ENCODE measurements at places on chromosomes 6 and 20. TPM values are rescaled to one million over a fixed set of nuclear protein-coding genes. Genes with fewer than 3 reads are reported as not detected.
A peak's percentile ranks its signal among the peaks of the same experiment; 100 is the strongest.

Gene CST7
- not detected for polyA plus RNA-seq

Gene POU3F2
- polyA plus RNA-seq: not detected

DNA sequence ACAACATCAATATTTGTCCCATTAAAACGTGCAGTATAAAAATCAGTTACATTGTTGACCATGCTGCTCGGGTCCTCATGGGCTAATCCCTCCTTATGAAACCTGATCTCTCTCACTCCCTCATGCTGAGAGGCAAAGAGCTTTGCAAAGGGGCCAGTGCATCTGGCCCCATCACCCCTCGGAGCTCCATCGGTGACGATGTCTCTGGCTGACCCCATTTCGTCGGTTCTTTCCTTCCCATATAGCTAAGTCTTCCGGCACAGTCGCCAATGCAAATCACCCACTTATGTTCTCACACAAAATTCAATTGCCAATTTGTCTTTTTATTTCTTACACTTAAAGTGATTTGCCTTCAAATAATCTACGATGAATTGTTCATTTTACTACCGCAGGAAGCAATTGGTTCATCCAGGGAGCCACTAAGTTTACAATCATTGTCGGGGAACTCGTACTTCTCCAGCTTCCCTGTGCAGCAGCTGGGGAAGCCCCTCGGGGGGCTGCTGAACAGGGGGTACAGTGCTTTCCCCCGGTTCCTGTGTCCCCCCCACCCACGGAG lies 199.8 kb upstream of the CDH4 start:
- H3K27ac ChIP-seq: no peak overlapping the region
- DNase-seq: no peak
- H3K4me3 ChIP-seq: no peak overlapping the region
- H3K4me1 ChIP-seq: no peaks in the 10 kb centered on the region

GRCh38 chr20:62237801-62238568 lies at the start of gene OSBPL2:
TSS of gene OSBPL2 (plus strand) at chr20:62238521. CDS start at chr20:62256185, 17,664 bp downstream.
- peak within 1 kb of the TSS; percentile 59 for H3K27ac ChIP-seq
- no peaks in the 10 kb centered on the region for H3K36me3 ChIP-seq
- DNase-seq: peak; percentile 95
- H3K27me3 ChIP-seq: no peaks in the 10 kb centered on the region

DNA sequence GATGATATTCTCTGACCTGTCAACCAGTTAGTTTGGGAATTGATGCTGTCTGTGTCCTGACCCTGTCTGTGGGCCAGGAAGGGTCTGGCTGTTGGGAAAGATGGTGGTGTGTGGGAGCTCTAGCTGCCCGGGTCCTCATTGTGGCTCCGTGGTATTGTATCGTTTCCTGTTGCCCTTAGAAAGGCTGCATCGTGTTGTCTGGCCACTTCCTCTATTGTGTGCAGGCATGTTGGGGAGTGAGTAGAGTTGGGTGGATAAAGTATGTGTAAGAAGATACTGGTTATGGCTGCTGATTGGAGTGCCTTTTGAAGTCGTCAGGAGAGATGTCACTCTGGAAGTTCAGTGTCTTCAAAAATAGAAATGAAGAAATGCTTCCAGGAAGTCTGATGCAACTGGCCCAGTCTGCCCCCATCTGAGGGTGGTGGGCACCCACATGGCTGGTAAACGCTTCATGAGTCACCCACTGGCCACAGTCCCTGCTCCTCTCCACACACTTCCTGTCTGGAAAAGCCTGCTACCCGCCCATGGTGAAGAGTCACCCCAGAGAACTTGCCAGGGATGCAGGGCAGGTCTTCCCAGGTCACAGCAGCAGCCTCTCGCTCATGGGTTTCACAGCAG lies 27.9 kb downstream of the PPARD start:
- peak overlapping the region; percentile 37 for H3K4me3 ChIP-seq
- peak overlapping the region; percentile 84 for H3K27ac ChIP-seq
- H3K4me1 ChIP-seq: peaks cover 44% of the 10 kb centered on the region
- H3K36me3 ChIP-seq: no peaks in the 10 kb centered on the region

- H3K36me3 ChIP-seq: no peaks in the 10 kb centered on the region
- no peaks in the 10 kb centered on the region for H3K27me3 ChIP-seq
- H3K4me3 ChIP-seq: peak overlapping the region; percentile 47
- H3K4me1 ChIP-seq: peaks cover 93% of the 10 kb centered on the region
- H3K27ac ChIP-seq: peak overlapping the region; percentile 94
Observed at GRCh38 chr6:219019-219570, 73.2 kb upstream of the DUSP22 start.

GRCh38 chr6:144820270-144820669 lies 535.1 kb downstream of the UTRN start:
- no peaks in the 10 kb centered on the region for H3K36me3 ChIP-seq
- H3K4me3 ChIP-seq: no peak overlapping the region
- H3K4me1 ChIP-seq: no peaks in the 10 kb centered on the region
- no peak for DNase-seq

GRCh38 chr6:42522942-42523814 lies 40.7 kb upstream of the UBR2 start:
- H3K36me3 ChIP-seq: no peaks in the 10 kb centered on the region
- no peak overlapping the region for H3K4me3 ChIP-seq
- no peaks in the 10 kb centered on the region for H3K27me3 ChIP-seq
- no peak for DNase-seq
- no peak overlapping the region for H3K27ac ChIP-seq

DNA sequence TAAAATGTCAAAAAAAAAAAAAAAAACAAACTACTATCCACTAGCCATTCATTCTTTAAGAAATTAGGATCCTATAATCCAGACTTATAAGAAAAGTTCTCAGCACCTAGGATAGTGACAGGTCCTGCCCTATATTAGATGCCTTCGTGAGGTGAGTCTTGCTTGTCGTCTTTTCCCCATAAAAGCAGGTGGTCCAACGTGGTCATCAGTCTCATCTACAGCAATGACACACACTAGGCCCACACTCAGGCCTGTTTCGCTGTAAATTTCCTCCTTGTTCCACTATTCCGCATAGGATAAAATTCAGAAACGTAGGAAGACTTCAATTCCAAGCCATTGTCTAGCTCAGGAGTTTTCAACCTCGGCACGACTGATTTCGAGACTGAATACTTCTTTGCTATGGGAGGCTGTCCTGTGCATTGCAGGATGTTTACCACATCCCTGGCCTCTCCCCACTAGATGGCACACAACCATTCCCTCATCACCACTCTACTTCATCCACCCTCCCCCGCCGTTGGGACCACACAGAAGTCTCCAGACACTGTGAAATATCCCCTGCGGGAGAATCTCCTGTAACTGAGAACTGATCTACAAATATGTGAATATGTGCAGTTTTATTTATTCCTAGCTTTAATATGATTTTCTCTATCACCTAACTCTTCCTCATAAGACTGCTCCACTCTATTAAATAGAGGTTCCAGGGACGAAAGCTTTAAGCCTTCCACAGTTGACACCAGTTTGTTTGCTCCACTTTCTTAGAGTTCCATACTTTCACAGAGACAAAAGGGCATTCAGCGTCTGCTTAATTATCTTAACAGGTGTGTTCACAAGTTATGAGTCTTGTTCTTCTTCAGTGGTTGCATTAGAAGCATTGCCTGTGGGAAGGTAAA lies 346.3 kb downstream of the BMP2 start:
- H3K36me3 ChIP-seq: no peaks in the 10 kb centered on the region
- H3K27ac ChIP-seq: no peak overlapping the region
- no peak for DNase-seq

DNA sequence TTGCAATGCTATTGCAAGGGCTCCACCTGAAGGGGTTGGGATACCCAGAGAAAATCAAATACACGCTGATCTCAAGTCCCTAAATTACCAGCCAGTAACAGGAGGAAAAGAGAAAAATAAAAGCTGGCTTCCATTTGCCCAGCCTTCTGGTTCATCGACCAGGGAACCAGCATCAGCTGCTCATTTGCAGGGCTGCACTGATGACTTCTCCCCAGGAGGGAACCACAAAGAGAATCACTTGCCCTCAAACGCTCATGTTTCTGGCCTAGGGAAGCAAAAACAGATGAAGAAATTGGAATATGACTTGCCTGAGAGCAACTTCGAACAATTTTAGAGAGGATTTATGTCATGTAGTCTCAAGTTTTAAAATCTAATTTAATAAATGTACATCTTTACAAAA lies 119.7 kb downstream of the SH3BGRL2 start:
- no peaks in the 10 kb centered on the region for H3K27me3 ChIP-seq
- no peak overlapping the region for H3K4me3 ChIP-seq

GRCh38 chr20:33391722-33392415 lies 9.4 kb downstream of the CDK5RAP1 start:
- H3K36me3 ChIP-seq: no peaks in the 10 kb centered on the region
- H3K27ac ChIP-seq: no peak overlapping the region
- no peak overlapping the region for H3K4me3 ChIP-seq
- no peaks in the 10 kb centered on the region for H3K4me1 ChIP-seq
- no peaks in the 10 kb centered on the region for H3K27me3 ChIP-seq

DNA sequence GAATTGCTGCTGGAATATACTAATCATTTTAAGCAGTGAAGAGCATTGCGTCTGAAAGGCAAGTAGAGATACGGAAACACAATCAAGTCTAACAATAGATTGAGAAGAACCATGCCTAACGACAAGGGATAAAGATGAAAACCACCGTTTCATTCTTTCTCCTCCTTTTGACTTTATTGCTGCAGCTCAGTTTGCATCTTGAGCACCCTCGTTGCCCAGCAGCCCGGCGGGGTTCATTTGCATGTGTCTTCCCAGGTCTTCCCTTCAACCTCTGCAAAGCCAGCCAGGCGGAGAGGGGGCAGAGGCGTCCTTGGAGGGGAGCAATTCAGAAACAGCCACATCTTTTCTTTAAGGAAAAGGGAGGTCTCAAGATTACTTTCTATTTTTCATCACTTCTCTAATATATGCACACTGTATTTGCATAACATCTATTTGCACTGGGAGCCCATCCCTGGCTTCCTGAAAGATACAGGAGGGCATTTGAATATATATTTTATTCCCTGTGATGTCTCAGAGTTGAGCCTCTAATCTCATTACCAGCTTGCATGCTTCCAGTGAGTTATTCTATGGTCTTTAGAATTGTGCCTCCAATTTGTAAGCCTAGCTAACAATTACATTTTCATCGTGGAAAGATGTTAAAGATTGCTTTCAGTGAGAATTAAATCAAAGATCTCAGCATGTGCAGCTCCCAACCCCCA lies 18.7 kb upstream of the PXDC1 start:
- DNase-seq: no peak
- no peaks in the 10 kb centered on the region for H3K27me3 ChIP-seq
- H3K36me3 ChIP-seq: no peaks in the 10 kb centered on the region
- no peak overlapping the region for H3K27ac ChIP-seq
- no peaks in the 10 kb centered on the region for H3K4me1 ChIP-seq

GRCh38 chr20:40512591-40512990 lies 176.4 kb downstream of the MAFB start:
- H3K4me3 ChIP-seq: no peak overlapping the region
- H3K36me3 ChIP-seq: no peaks in the 10 kb centered on the region
- no peaks in the 10 kb centered on the region for H3K4me1 ChIP-seq
- H3K27me3 ChIP-seq: no peaks in the 10 kb centered on the region
- DNase-seq: no peak

DNA sequence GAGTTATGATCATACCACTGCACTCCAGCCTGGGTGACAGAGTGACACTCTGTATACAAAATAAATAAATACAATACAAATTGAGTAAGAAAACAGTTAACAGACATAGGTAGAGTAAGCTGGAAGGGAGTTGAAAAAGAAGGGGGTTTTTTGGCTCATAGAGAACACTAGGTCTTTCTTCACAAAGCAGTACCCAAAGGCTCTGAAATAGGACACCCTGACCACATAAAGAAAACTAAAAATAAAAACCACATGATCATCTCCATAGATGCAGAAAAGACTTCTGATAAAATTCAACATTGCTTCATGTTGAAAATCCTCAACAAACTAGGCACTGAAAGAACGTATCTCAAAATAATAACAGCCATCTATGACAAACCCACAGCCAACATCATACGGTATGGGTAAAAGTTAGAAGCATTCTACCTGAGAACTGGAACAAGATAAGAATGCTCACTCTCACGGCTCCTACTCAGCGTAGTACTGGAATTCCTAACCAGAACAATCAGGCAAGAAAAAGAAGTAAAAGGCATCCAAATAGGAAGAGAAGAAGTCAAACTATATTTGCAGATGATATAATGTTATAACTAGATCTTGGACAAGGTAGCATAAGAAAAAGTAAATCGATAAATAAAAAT lies 48.6 kb downstream of the TOMM6 start:
- no peaks in the 10 kb centered on the region for H3K4me1 ChIP-seq
- H3K27me3 ChIP-seq: no peaks in the 10 kb centered on the region
- no peak overlapping the region for H3K4me3 ChIP-seq
- H3K27ac ChIP-seq: no peak overlapping the region
